ENCODE measurements at places on chromosomes 16 and 17.

DNA sequence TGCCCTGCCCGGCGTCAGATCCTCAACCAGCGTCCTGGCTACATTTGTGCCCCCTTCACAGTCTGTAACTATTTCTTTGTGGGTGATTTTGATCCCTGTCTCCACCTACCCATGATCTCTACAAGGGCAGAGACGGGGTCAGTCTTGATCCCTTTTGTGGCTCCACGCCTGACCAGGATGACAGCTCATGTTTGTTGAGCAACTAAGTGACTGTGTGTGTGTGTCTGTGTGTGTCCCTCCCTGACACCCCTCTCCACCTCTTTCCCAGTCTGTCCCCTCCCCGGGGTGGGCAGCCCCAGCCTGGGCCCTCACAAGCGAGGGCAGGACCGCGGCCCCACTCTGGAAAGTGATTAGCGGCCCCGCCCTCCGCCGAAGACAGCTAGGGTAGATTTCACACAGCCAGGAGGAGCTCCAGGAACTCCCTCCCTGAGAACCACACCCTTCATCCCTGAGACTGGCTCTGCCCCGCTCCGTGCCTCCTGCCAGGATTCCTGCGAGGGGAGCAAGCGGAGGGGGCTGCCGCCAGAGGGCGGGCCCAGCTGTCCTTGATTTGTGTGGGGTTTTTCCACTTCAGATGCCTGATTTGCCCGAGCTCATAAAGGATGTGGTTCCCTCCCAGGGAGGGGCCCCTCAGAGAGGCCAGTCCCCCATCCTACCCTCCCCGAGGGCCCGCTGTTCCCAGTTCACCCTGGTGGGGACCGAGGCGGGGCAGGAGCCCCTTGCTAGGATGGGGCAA, 5.3 kb upstream of the HS3ST6 start:
- no peak for DNase-seq

DNA sequence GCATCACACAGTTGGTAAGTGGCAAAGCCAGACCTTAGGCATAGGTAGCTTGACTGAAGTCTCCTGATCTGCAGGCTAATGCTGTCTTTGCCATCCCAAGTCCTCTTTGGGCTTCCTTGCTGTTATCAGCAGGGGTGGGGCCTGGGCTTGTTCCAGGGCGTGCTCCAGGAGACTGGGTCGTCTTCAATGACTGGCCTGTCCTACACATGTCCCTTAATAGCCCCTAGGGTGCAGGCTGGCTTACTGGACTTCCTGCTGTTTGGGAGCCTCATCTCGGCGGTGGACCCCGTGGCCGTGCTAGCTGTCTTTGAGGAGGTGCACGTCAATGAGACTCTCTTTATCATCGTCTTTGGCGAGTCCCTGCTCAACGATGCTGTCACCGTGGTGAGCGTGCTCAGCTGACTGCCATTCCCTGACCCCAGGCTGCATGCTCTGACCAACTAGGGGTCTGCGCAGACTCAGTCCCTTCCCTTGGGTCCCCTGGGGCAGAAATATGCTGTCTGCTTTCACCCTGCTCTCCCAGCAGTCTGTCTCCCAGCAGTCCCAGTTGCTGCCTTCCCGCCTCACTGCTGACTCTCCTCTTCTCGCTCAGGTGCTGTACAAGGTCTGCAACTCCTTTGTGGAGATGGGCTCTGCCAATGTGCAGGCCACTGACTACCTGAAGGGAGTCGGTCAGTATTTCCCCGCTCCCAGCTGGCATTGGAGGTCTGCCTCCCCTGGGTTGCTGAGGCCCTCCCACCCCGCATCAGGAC, 6.2 kb downstream of the SLC9A5 start:
- no peak for DNase-seq

- DNase-seq = no peak
These were observed 669 bp upstream of the CRISPLD2 start for GRCh38 chr16:84818989-84819643.

- no peak for DNase-seq
These were observed 28.7 kb upstream of the GAS7 start for GRCh38 chr17:10226930-10227695.

DNA sequence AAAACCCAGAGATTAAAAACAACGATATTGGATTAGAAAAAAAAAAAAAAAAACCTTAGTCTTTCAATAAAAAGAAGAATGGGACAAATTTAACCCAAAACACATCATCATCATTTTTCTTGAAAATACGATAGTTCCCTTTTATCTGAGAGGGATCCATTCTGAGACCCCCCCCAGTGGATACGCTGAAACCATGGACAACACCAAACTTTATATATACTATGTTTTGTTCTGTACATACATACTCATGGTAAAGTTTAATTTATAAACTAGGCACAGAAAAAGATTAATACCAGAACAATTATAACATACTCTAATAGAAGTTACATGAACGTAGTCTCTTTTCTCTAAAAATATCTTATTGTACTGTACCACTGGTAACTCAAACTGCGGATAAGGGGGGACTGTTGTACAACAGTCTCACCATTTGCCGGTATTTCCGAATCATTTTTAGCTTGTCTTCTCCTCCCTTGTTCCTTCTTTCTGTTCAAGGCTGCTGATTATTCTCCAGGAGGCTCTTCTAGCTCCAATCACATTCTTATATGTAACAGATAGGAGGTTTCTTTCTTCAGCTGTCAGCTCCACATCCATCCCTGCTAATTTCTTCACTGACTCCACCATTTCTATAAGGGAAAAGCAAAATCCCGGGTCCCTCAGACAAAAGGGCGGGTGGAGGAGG, 37.0 kb downstream of the RNF135 start:
- no peak for DNase-seq

DNA sequence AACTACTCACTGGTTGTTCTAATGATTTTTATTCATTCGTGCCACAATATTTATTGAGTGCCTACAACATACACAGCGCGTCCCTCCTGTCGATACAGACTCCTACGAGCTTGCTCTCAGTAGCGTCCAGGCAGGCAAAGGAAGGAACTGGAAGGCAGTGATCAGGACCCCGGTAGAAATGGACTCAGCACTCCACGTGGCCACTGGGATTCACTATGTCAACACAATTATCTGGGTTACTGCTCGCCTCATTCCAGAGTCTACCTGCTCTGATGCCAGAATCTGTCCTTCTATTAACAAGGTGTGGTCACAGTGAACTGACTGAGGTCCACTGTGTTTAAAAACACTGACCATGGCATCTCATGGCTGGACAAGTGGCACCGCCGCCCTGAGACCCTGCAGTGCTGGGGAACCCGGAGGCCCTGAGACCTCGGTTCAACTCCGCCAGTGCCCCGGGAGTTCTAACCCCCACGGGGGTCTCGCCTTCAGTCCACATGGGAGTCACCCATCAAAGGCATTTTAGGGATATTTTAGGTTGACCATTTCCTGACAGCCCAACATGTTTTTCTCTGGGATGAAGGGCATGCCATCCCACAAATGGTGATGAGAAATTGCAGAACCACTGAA, 71.4 kb downstream of the ZFHX3 start:
- DNase-seq = no peak

GRCh38 chr16:30982548-30983288, 2.3 kb upstream of the HSD3B7 start:
- no peak for DNase-seq

DNA sequence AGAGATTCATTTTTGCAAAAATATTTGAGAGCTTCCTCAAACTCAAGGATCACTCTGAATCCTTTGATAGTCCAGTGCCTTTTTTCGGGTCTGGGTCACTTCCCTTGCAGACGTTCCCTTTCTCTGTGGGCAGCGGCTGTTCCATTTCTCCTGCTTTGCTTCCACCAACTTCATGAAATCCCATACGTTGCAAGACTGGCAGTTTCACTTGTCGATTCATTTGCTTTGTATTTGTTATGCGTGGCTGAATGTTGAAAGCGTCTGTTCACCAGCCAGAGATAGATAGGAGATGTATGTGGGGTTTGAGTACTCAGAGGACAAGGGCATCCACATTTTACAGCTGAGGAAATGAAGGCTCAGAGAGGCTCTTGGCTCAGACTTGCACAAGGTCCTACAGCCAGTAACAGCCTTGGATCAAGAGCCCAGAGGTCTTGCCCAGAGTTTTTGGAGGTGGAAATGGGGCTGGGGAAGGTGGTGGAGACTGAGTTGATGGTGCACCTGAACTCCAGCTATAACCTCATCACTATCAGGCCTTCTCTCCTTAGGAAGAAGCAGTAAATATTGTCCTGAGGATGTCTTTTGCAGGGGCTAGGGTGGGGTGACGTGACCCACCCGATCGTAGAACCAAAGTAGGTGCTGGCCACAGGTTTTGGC, 1.3 kb upstream of the CCDC102A start:
- no peak for DNase-seq

DNA sequence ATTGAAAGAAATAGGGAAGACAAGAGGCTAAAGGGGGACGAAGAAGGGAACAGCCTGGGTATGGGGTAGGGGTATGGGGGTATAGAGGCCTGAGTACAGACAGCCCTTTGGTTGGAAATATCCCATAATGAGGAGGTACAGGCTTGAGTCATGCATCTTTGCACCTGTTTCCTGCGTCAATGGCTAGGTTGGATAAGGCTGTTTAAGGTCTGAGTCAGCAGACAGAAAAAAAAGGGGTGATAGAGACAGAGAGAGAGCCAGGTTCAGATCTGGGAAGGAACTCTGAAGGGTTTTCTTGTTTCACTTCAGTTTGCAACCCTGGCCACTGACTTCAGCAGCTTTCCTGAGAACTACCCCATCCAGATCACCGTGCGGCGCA, 8.5 kb downstream of the FNDC8 start:
- no peak for DNase-seq

- DNase-seq = no peak
These were observed 106.7 kb downstream of the RBFOX3 start for GRCh38 chr17:79504181-79504605.

- no peak for DNase-seq
These were observed 609.6 kb upstream of the C16orf82 start for GRCh38 chr16:26457095-26457494.

- no peak for DNase-seq
These were observed 785 bp downstream of the NME3 start for GRCh38 chr16:1770328-1771187.

- DNase-seq = no peak
These were observed 16.0 kb downstream of the GUCY2D start for GRCh38 chr17:8018436-8018835.

DNA sequence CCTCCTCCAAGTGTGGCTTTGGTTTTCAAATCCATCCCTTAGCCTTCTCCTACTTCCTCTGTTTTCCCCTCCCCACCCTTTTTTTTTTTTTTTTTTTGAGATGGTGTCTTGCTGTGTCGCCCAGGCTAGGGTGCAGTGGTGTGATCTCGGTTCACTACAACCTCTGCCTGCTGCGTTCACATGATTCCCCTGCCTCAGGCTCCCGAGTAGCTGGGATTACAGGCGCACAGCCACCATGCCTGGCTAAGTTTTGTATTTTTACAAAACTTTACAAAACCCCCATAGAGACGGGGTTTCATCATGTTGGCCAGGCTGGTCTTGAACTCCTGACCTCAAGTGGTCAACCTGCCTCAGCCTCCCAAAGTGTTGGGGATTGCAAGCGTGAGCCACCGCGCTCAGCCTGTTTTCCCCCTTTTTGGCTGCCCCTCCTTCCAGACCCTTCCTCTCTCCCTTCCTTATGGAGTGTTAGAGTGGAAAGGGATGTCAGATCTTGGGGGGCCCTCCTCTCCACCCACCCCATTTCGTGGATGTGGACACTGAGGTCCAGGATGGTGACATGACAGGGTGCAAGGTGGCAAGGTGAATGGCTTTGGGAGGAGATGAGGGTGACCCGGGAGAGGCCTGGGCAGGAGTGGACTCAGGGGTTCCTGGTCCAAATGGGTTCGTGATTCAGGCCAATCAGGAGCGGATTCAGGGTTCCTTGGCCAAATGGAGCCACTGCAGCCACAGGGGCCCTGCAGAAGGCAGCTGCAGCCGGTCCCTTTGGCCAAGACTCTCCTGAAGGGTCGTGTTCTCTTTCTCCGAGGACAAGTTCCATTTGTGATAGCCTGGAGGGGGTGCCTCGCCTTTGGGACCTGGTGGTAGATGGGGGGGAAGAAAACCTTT, 4.8 kb downstream of the ABCC1 start:
- DNase-seq = no peak

Measured in urinary bladder (tissue), 4 donors.